Left ventricle myocardium superior (tissue), 1 donor: ENCODE measurements at places on chromosomes 4 and X. TPM values are rescaled to one million over a fixed set of nuclear protein-coding genes. Genes with fewer than 3 reads are reported as not detected.

GRCh38 chr4:113179091-113179490, 129.6 kb downstream of the ANK2 start:
- no peak for DNase-seq

DNA sequence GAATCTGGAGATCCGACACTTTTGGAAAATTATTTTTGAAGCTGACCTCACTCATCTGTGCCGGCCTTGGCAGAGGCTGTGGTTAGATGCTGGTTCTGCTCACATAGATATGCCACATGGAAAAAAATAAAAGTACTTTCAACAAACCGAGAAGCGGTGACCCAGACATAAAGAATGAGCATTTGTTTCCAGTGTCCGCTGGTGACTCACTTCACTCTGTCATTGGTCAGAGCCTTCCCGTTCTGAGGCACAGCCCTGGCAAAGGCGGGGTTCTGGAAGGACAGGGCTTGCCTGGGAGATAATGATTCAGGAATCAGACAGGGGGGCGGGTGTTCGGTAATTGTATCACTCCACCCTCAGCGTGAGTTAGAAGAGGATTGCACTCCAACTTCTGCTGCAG, 172.4 kb upstream of the MXRA5 start:
- peak; percentile 35 for DNase-seq

DNA sequence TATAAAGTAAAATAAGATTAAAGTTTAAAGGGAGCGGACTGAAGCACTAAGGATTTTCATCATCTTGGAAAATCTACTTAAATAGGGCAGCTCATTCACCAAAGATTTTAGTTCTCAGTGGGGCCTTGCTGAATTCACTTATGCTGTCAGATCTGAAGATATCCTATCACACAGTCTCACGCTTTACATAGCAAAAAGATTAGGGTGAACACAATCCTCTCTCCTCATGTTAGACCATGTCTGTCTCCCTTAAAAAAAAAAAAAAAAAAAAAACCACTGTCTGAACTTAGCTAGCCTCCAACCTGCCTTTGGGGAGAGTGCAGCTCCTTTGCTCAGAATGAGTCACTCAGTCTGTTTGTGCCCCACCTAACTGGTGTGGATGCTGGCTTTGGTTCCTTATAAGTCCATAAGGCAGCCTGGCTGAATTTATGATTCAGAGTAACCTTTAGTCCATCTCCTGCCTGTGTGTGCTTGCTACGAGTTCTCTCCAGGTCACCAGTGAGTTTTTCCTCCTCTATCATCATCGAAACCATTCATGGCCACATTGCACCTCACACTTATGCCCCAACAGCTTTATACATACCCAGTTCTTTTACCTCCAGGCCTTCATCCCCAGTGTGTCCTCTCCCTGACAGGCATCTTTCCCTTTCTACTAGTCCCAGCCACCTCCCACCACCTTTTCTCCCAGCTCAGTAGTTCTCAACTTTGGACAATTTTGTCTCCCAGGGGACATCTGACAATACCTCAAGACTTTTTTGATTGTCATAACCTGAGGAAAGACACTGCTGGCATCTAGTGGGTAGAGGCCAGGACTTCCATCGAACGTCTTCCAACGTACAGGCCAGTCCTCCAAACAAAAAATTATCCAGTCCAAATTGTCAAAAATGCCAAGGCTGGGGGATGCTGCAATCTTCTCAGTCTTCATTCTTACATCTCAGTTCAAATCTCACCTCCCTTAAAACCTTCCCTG, 220.7 kb upstream of the EMCN start:
- DNase-seq, result no peak

GRCh38 chrX:13257223-13258051, 62.4 kb downstream of the ATXN3L start:
- DNase-seq, result no peak

GRCh38 chr4:52551487-52551886, 107.6 kb downstream of the USP46 start:
- DNase-seq, result peak; percentile 75

- DNase-seq, result peak; percentile 39
Measured at GRCh38 chr4:14871676-14872430, 130.4 kb upstream of the CPEB2 start.

- DNase-seq, result no peak
Measured at GRCh38 chr4:170651786-170652185, 562.0 kb upstream of the AADAT start.

DNA sequence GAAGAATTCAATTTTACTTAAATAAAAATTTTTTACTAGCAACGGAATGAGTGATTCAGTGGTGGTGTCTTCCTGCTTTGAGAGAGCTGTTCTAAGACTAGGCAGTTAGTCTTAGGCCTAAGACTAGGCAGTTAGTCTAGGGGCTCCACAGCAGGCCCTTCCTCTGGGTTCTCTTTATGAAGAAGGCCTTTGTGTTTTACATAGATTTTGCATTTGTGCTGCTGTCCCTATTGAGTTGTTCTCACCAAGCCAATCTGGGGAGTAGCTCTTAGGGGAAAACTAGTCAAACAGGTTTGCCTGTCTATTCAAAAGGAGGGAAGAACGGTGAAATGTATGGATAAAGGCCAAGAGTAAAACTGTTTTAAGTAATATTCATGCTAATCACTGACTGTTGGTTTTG, 7.6 kb downstream of the UGT8 start:
- DNase-seq, result no peak

DNA sequence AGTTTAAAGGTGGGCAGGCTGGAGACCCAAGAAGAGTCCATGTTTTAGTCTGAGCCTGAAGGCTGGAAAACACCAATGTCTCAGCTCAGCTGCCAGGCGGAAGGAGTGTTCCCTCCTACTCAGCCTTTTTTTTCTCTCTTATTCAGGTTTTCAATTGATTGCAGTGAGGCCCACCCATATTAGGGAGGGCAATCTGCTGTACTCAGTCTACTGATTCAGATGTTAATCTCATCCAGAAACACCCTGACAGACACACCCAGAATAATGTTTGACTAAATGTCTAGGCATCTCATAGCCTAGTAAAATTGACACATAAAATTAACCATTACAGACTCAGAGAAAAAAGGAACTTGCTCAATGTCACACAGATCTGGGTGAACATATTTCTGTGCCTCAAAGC, 347.1 kb downstream of the GBA3 start:
- no peak for DNase-seq

DNA sequence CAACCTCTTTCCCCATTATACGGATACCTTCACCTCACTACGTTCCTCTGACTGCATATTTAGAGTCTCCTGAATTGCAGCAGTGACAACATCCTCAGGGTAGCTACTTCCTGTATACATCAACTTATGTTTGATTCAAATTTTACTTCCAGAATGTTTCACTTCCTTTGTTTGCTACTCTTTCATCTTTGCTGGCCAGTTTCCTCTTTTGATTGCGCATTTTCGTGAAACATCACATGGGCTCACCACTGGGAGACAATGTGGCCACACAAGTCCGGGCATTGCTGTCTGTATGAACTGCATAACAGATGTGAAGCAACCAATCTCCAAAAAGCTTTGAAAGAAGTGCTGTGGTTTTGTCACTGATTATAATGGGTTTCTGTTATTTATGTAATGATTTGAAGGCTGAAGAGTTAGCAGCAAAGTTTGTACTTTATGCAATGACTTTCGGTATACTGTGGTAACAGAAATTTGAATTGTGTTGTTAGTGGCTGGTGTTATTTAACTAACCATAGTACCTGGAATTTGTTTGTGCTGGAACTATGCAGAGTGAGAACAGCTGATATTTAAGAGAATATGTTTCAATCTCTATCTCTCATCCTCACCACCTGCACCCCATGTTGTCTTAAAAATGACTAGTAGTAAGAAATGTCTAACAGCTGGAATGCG, 7.4 kb downstream of the SNCA start:
- DNase-seq, result peak; percentile 29

- no peak for DNase-seq
Measured at GRCh38 chrX:110561034-110561433, 202.4 kb downstream of the RTL9 start.

Gene HERC5
- total RNA-seq, result 2.0 TPM

Gene SULT1E1
- not detected for total RNA-seq

Gene PLP1
- 9.4 TPM for total RNA-seq

Gene ITGB1BP2
- 88.6 TPM for total RNA-seq

Gene DDIT4L
- total RNA-seq, result 0.37 TPM

Gene FOXP3
- total RNA-seq, result not detected
